ENCODE measurements at places on chromosomes 12 and 14. TPM values are rescaled to one million over a fixed set of nuclear protein-coding genes. Genes with fewer than 3 reads are reported as not detected.

Gene TROAP
- polyA plus RNA-seq: 61.7 TPM

Gene LBHD2
- 3.9 TPM for polyA plus RNA-seq

Gene EIF2S3B
- 4.1 TPM for polyA plus RNA-seq

Gene SLC8A3
- 0.61 TPM for polyA plus RNA-seq

Gene CYP46A1
- polyA plus RNA-seq: 2.5 TPM

Gene LTBR
- polyA plus RNA-seq: 36.6 TPM

Gene LRFN5
- polyA plus RNA-seq: 2.4 TPM

Gene PZP
- polyA plus RNA-seq: 10.7 TPM

Gene GYS2
- not detected for polyA plus RNA-seq

Gene UBR7
- 50.5 TPM for polyA plus RNA-seq

Gene BCL7A
- polyA plus RNA-seq: 5.9 TPM

Gene MEG3
- polyA plus RNA-seq: 107 TPM

Gene MYF5
- not detected for polyA plus RNA-seq

Gene TPH2
- 0.47 TPM for polyA plus RNA-seq

Gene RTL1
- polyA plus RNA-seq: 0.34 TPM

Gene SLC6A12
- 6.4 TPM for polyA plus RNA-seq

Gene SLC6A15
- polyA plus RNA-seq: 2.0 TPM

Gene LALBA
- 4.7 TPM for polyA plus RNA-seq

Gene REP15
- polyA plus RNA-seq: 0.73 TPM

Gene LRRC10
- not detected for polyA plus RNA-seq

Gene RASSF8
- polyA plus RNA-seq: 90.0 TPM

Gene BAZ2A
- polyA plus RNA-seq: 134 TPM

Gene SUOX
- 14.1 TPM for polyA plus RNA-seq

Gene PTGER2
- polyA plus RNA-seq: 5.3 TPM

Gene PLCZ1
- 62.8 TPM for polyA plus RNA-seq

Gene ZNF385A
- polyA plus RNA-seq: 10.9 TPM

Gene ARMH4
- polyA plus RNA-seq: 13.5 TPM

Gene CFAP251
- 56.1 TPM for polyA plus RNA-seq

Gene DEGS2
- polyA plus RNA-seq: 3.9 TPM

Gene GARIN6
- 41.8 TPM for polyA plus RNA-seq

Gene ENDOU
- 0.21 TPM for polyA plus RNA-seq

Gene SDR9C7
- 0.46 TPM for polyA plus RNA-seq

Gene RHEBL1
- polyA plus RNA-seq: 1.5 TPM

Gene EVL
- polyA plus RNA-seq: 87.4 TPM

Gene MSI1
- 25.1 TPM for polyA plus RNA-seq

Gene FAM186B
- polyA plus RNA-seq: 178 TPM

Gene IL22
- polyA plus RNA-seq: not detected

Gene CLEC2A
- polyA plus RNA-seq: not detected

Data from testis (tissue), 5 donors.